ENCODE measurements at places on chromosomes 2 and 18.

- DNase-seq, result no peak
These were observed 843.3 kb downstream of the TSN start for GRCh38 chr2:122598784-122599183.

DNA sequence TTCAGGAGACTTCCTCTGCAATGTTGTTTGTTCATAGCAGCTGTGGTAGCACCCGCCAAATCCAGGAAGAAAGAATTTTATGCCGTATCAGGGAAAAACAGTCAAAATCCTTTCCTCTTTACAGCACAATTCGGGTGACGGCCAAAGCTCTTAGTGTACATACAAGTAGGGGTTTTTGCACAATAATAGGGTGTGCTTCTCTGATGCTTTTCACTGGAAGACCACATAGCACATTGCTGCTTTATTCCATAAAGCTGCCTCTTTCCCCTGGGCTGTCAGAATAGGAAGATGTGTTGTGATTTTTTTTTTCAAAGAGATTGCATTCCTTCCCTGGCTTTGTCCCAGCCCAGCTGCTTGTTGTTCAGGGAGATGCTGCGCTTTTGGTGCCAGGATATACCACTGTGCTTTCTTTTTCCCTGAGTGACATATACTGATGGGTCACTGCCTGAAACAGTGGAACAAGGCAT is 27.2 kb upstream of the LANCL1 start:
- DNase-seq, result no peak

- DNase-seq, result no peak
These were observed 403.0 kb upstream of the ID2 start for GRCh38 chr2:8278709-8279354.

DNA sequence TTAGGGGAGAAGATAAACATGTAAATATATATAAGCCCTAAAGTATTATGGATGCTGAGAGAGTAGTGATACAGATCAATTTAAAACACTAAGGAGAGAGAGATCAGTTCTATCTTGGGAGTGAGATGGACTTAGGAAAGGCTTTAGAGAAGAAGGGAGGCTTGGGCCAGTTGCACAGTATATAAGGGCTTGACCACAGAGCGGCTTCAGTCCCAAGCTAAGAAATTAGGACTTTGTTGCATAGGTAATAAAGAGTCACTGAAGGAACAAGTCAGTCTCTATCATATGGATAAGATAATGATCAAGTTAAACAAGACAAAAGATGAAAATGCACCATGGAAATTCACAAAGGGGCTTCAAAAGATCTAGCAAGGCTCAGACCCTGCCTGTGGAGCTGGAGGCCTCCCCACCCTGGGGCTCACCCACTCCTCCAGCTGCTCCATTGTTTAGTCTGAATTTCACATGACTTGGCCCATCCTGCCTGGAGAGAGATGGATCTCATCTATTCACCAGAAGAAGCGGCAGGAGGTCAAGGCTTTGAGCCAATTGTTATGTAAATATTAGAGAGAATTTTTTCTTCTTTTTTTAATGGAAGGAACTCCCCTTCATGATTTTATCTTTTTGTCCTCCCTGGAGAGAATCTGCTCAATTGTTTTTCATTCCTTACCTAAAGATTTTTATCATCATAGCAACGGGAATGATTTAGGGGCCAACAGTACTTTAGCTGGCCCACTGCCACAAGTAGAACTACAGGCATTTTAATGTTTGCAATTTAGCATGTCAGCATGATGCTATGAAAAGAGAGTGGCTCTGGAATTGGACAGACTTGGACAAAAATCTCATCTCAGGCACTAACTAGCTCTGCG is 44.0 kb downstream of the GYPC start:
- DNase-seq, result no peak

DNA sequence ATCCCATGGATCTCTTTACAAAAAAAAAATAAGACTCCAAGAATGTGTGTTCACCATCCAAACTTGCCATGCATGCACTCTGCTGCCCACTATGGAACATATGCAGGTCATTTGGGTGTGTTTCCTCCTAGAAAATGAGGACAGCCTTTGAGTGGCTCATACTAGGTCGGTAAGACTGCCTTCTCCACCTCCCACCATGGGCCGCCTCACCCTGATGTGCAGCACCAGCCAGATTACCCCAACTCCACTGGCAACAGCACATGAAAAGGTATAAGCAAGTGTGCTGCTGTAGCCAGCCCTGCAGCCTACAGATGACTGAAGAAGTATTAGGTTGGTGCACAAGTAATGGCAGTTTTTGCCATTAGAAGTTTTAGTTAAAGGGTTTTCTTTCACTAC is 214.2 kb downstream of the ATAD2B start:
- no peak for DNase-seq

DNA sequence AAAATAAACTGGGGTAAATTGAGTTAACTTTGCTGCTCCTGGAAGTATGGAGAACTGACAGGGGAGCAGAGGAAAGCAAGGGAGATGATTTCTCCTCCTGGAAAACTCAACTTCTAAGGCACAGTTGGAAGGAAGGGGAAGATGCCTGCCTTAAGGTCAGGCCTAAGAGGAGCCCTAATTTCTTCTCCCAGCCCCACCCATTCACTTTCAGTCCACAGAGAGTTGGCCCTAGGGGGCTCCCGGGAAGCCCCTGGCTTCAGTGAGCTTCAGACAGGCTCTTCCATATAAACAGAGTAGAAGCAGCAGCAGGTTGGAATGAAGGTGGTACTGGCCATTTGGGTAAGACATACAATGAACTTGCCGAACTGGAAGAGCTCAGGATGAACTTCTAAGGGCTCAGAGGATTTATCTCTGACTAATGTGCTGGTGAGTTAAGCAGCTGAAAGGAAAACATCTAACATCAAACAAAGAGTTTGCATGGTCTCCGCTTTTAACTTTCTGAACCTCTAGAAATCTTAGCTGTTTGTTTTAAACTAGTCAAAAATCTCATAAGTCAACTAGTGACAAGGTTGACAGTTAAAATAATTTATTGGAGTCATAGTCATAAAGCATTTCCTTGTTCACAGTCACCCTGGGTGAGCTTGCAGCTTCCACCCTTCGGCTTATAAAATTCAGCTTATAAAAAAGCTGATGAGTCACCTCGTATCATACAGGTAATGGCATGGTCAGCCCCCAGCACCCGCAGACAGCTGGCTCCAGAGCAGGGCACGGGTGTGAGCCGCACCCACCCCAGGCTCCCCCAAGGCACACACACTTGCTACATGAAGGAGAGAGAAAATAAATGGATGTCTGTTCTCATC is 9.8 kb downstream of the MALL start:
- no peak for DNase-seq

DNA sequence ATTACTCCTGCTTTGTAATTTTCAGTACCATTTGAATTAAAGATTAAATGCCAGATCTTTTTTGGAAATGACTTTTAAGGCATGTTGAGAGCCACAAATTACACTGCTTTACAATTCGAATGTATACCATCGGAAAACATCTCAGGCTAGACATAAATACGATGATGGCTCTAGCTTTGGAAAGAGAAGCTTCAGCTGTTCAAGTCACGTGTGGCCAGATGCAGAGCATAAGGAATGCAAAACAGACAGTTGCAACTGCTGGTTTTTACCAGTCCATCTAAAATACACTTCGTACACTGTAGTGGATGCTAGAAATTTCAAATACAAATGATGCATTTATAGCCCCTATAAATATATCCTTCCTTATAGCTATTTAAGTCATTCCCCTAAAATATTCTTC is 8.0 kb downstream of the ZNF516 start:
- no peak for DNase-seq

DNA sequence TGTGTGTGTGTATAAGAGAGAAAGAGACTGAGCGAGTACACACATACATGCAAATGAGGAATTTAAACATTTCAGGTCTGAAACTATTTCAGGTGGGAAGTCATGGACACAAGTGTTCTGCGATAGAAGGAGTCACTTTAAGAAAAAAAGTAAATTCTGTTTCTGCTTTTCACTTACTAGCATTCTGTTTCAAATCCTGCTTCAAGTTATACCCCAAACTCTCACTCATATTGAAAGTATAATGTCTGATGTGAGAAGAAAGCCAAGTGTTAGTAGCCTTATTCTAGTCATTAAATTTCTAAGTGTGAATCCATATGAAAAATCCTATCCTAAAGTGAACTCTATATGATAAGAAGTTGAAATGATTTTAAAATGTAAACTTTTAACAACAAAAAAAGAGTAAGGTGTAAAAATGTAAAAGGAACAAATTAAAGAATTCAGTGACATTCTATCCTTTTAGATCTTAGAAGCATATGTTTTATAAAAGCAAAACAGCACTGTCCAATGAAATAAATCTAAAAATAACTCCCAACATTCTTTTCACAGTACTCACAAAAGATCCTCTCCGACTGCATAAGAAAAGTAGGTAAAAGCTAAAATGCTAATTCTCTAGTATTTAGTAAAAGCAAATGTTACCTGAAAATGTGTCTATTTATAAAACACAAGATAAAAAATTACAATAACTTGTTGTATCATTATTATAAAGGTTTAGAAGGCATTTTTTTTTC is 570.6 kb downstream of the ZEB2 start:
- no peak for DNase-seq

- DNase-seq, result no peak
These were observed 300.7 kb downstream of the NOL4 start for GRCh38 chr18:33923980-33924379.

- no peak for DNase-seq
These were observed 196.3 kb downstream of the MC4R start for GRCh38 chr18:60176259-60176658.
